GM20000 (cell line): ENCODE measurements at places on chromosomes 4 and X.
A peak's percentile ranks its signal among the peaks of the same experiment; 100 is the strongest.

- no peak for DNase-seq
These were observed 23.3 kb downstream of the TLR8 start for GRCh38 chrX:12929701-12930100.

DNA sequence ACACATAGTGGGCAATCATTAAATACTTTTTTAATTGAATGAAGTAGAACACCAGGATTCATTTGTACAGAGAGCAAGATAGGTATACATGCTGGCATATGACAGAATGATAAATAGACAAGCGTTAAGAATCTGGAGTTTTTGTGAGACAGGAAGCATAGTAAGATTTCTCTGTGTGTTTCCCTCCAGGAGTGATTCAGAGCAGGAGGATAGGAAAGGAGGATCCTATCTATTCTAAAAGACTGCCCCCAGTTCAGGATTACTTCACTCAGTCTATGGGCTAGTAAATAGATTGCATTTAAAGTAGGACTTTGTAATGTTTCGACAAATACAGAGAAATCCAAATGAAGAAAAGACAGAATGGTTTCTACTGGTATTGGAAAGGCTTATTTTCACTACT is 423.7 kb downstream of the PDGFC start:
- no peak for DNase-seq

- DNase-seq, result no peak
These were observed 84.8 kb downstream of the TMEM144 start for GRCh38 chr4:158295053-158295452.

DNA sequence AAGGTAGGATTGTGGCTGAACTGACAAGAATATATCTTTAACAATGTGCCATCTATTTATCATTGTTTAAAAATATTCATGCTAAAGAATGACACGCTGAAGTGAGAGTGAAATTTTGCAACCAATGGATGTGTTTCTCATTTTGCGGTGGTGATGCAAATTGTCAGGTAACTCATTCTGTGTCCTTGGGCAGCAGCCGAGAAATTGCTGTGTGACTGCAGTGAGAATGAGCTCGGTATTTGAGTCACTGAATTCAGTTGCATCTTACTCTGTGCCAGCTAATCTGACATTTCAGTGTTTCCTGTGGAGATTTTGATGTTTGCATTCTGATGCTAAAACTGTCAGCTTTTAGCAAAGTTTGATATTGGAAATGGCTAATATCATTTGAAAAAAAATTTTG is 28.1 kb downstream of the MCUB start:
- DNase-seq, result peak; percentile 52

GRCh38 chr4:82583897-82584587 is 22.3 kb upstream of the TMEM150C start:
- no peak for DNase-seq

GRCh38 chr4:42716996-42717395 is 60.1 kb upstream of the ATP8A1 start:
- no peak for DNase-seq

- DNase-seq, result no peak
These were observed 134.3 kb downstream of the STK32B start for GRCh38 chr4:5185551-5185950.

- no peak for DNase-seq
These were observed 70.8 kb downstream of the LUZP4 start for GRCh38 chrX:115360220-115360781.

- DNase-seq, result no peak
These were observed 15.6 kb downstream of the PAQR3 start for GRCh38 chr4:78923464-78924312.

DNA sequence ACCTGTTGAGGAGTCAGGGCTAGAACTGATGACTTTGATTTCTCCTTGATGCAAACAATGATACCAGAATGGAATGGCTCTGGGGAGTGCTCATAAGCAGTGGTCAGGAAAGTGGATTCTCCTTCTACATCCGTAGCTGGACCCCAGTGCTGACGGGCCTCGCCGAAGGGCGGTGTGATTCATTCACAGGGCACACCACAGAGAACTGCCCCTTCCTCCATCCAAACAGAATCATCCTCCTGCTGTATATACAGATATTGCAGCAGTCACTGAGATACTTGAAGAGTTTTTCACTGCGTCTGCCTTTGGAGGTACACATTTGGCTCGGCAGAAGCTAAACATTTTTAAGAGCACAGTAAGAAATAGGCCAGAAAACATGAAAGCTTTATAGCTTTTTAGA is 7.3 kb upstream of the DCTD start:
- no peak for DNase-seq

GRCh38 chr4:163132469-163133218 is 34.0 kb downstream of the NAF1 start:
- no peak for DNase-seq

DNA sequence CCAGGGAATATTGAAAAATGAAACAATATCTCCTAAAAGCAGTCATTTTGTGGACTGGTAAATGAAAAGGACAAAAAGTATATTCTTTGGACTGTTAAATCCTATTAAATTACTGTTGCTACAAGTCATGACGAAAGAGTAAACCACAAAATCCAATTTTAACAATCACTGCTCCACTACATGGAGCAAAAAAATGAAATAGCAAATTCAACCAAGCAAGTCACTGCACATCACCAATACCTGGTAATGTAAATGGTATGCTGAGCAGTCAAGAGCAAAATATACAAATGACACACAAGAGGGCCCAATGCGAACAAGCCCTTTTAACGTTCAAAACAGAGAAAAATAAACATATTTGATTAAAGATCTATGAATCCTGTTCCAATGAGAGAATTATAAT is 126.2 kb downstream of the KLHL13 start:
- no peak for DNase-seq

DNA sequence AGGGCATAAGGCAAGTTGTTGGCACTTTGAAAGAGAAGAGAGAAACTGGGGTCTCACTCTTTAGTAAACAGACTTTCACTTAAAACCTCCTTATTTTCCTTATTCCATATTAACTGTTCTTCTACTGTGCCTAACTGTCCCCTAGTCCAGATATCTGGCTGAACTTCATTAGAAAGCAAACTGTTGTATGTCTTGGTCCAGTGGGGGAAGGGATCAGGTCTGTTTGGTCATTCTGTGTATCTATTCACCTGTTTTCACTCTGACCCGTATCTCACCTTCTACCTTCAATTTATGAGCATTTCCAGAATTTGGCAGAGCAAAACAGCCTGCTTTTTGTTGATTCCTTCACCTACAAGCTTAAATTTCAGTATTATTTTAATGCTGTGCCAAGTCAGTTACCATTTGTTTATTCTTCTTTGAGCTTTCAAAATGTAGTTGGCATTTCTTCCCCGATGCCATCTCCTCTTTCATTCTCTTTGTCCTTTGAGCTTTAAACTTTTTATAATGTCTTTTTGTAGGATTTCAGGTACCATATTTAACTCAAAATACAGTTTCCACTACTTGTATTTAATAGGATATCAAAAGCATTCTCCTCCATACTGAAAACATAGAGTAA is 188.6 kb upstream of the PPARGC1A start:
- DNase-seq, result no peak

DNA sequence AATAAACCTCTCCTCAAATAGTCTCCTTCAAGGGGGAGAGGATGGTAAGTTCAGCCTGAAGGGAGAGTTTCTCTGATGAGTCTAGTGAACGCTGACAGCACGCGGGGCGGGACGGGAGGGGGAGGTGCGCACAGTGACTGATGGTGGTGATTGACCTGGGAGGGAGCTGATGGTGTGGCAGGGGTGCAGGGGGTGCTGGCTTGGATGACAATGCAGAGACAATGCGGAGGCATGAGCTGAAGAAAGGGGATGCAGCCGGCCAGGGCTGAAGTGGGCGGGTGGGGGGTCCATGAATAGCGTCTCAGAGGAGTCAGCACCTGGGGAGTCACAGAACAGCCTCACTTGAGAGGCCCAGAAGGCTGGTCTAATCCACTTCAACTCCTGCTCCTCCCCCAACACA is 142.5 kb upstream of the PJA1 start:
- no peak for DNase-seq

GRCh38 chr4:142120921-142121320 is 484.5 kb downstream of the IL15 start:
- no peak for DNase-seq

- no peak for DNase-seq
These were observed 197.8 kb downstream of the RASL11B start for GRCh38 chr4:53059871-53060270.

DNA sequence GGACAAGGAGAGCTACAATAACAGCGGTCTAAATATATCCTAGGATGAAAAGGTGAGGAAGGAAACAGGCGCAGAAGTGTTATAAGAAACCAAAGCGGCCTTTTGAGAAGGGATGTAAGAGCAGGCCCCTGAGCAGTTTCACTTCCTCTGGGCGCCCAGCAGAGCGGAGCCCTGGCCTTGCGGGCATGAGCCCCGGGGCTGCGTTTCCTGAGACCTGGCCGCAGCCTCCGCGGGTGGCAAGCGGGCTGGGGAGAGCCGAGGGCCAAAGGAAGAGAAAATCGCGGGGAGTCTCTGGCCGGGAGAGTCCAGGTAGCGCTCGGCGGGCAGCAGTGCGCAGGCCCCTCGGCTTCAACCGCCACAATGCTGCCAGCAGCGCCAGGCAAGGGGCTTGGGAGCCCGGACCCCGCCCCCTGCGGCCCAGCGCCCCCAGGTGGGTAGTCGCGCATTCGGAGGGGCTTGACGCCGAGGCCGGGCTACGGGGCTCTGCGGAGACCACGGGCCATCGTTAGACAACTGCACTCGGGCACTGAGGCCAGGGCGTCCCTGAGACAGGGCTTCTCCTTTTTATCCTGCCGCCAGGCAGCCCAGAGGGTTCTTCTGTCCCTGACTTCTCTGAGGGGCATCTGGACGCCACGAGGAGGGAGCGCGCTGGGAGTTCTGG is at the start of gene BANK1:
Gene BANK1 (plus strand): TSS at position 210 of the 661 bp plus-strand sequence. CDS start 151 bp downstream, at position 361.
- DNase-seq, result peak; percentile 84

GRCh38 chr4:84804136-84804535 is 162.4 kb downstream of the WDFY3 start:
- DNase-seq, result no peak

GRCh38 chrX:19799319-19800182 is 87.8 kb downstream of the SH3KBP1 start:
- no peak for DNase-seq

- DNase-seq, result no peak
These were observed 17.6 kb upstream of the KIAA1210 start for GRCh38 chrX:119145241-119145653.

- no peak for DNase-seq
These were observed 25.6 kb upstream of the ANTXR2 start for GRCh38 chr4:80098635-80099034.

- no peak for DNase-seq
These were observed 163.5 kb downstream of the PPP3CA start for GRCh38 chr4:101183666-101184373.

DNA sequence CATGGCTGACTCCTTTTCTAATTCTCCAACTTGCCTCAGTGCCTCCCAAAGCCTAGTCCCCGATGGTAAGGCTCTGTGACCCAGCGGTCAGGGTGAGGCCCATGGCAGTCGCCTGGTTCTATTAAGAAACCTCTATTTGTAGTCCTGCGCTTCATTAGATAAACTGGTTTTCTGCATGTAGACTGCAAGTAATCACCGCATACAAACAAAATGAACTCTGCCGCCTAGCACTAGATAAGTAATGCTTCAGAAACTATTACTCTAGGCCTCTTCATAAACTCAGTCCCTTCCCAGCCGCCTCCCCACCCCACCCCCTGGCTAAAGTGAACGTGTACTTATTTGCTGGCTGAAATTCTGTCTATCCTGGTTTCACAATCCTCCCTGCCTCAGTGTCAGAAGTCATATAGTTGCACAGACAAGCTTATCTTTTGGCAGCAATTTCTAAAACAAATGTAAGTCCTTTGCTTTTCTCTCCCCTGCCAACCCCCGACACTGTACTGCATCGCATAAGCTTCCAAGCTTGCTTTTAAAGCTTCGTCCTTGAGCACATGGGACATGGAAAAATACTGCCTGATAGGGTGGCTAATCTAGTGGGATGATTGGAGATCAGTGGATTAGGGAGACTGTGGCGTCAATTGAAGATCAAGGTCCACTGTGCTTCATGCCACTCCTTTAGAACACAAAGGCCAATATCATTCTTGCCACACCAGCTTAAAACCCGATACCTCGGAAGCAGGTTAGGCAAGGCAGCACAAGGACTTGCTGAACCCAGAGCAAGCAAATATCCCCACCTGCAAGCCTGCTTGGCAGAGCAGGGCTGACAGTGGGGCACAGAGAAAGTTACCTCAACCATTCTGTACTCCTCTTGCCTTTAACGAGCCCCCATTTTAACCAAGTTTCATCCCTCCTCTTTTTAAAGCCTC is 125.8 kb downstream of the IRF2 start:
- DNase-seq, result no peak

DNA sequence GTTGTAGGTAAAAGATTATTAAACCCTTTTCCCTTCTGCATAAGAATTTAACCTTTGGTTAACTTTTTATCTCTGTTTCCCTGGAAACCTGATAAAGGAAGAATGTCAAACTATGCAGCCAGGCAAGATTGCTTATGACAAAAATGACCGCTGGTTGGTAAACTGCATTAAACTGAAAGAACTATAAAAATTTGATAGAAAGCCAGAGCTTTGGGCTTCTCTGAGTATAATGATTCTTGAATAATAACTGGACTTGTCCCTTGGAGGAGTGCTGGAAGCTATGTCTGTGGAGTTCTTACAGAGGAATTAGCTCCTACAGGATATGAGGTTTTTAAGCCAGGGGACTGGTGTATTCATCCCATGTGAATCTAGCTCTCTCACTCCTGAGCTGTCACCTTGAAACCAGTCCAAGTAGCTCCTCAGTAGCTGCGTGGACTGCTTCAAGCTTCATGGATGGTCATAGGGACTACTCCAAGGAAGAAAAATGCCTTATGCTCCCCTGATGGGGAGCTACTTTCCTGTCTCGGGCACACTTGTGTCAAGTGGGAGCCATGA is 52.0 kb downstream of the RASL11B start:
- no peak for DNase-seq

DNA sequence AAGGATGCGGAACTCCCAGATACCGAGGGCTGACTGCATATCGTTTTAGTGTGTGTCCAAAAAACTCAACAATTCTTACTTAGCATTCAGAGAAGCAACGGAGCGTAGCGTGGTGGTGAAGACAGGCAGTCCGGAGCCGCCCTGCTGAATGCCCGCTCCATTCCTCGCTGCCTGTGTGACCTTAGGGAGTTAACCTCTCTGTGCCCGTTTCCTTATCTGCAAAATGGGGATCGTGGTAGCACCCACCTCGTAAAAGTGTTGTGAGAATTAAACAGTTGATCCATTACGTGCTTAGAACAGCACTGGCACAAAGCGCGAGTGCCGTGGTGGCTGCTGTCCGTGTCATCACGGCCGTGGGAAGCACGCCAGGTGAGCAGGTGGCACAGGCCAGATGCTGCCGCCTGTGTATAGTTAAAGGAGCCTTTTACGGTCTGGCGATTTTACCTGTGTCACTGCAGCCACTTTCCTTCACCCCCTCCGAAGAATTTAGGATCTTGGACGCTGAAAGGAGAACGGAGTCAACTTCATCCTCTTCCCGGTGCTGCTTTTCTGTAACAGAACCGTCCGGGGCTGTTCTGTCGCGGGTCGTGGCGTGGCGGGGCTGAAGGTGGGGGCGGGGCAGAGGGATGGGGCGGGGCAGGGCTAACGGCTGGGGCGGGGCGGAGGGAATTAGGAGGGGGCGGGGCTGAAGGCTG is 885 bp downstream of the CCDC110 start:
- DNase-seq, result peak; percentile 24
